ENCODE measurements at places on chromosomes 11 and 22.

- no peak for DNase-seq
Observed at GRCh38 chr11:61685617-61685967, 5.4 kb downstream of the DAGLA start.

DNA sequence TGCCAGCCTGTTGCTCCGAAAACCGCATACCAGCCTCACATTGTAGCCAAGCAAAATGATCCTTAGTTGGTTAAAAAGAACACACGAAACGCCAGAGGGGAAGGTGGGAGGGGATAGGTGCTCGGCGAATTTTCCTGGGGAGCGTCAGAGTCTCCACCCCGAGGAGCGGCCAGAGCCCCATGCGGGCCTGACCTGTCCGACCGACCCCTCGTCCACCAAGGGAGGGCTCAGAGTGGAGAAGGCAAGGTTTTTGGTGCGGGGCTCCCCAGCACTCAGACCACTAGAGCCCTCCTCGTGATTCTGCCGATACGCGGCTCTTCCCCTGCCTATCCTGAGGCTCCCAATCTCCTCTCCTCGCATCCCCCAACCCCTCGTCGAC, 39.6 kb downstream of the DIXDC1 start:
- no peak for DNase-seq

DNA sequence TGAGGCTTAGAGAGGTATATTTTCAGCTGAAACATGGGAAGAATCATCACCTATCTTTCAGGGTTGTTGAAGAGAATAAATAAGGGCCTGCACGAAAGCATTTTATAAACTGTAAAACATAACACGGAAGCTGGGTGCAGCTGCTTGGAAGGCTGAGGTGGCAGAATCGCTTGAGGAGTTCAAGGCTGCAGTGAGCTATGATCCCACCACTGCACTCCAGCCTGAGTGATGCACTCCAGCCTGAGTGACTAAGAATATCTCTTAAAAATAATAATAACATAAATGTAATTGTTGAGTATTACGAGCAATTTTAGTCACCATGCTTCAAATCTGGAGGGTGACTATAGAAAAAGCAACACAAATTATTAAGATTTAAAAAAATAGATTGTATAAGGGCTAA, 16.3 kb downstream of the RBFOX2 start:
- no peak for DNase-seq

DNA sequence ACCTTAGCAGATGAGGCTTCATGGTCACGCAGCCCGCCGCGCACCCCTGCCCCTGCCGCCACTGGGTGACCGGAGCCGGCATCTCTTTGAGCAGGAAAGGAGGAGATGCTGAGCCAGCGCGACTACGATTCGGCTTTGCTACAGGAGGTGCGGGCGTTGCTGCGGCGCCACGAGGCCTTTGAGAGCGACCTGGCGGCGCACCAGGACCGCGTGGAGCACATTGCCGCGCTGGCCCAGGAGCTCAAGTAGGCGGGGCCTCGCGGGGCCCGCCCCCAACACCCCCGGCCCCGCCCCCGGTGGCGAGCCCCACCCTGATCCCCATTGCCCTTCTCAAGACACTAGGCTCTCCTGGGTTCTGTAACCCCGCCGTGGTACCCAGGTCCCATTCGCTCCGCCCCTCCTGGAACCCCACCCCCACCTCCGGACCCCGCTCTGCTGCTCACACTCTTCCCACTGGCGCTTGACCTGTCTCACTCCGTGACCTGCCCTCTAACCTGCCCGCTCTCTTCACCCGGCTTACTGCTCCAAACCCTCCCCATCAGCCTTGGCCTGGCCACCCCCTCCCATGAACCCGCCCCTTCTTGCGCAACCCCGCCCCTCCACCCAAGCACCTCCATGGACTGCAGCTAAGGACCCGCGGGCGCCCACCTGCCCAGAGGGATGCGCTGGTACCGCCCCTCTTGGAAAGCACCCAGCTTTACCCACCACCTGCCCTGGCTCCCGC, 9.1 kb downstream of the CTSF start:
- DNase-seq, result peak; percentile 22

DNA sequence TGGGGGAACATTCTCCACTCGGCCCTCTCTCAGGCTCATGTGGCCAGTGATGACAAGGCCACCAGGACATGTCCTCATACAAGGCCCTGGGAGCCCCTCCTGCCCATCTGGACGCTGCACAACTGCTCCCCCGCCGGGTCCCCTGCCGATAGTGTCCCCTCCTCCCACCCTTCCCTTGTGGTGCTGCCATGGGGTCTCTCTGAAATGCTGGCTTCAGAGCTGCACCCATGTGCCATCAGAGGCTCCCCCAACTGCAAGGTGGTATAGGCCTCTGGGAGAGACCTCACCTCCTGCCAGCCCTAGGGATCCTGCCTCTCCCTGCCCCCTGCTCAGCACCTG, 113.0 kb downstream of the KCNQ1OT1 start:
- DNase-seq, result no peak

- DNase-seq, result no peak
Observed at GRCh38 chr11:99260696-99261095, 239.9 kb downstream of the CNTN5 start.

DNA sequence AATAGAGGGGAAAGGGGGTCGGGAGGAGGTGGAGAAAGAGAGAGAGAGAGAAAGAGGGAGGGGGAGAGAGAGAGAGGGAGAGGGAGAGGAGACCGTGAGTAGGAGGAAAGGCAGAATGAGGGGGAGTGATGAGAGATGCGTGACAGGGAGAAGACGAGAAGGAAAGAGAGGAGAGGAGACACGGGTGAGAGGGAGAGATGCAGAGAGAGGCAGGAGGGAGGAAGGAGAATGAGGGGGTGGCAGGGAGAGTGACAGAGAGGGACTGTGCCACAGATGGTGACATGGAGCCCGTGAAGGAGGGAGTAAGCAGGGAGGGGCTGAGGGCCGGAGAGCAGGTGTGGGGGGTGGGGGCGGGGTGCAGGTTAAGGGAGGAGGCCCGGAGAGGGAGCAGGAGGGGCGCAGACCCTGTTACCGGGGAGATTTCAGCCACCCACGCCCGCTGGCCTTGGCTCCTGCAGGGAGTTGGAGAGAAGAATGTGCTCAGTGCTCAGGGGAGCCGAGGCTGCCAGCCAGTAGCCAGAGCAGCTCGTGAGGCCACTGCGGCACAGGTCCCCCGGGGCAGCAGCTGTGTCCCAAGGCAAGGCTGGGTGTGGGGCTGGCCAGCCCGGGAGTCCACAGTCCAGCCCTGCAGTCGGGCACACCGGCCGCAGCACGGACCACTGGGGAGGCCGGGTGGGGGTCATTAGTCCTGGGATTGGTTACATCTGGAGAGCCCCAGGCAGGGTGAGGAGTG, at the start of gene SSTR3:
Gene SSTR3 (minus strand): TSS at position 304 of the 733 bp plus-strand sequence. CDS start 4,674 bp downstream, outside the sequence.
- DNase-seq, result no peak

DNA sequence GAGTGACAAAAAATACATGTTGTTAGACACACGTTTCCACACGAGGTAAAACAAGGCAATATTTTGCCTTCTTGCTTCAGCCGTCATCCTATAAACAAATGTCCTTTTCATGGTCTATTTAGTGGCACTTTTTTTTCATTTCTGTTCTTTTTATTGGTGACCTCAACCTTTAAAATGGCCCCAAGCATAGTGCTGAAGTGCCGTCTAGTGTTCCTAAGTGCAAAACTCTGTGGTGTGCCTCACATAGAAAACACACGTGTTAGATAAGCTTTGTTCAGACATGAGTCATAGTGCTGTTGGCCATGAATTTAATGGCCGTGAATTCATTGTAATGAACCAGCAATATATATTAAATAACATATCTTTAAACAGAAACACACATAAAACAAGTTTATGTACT, 15.6 kb downstream of the OVCH2 start:
- DNase-seq, result no peak

- DNase-seq, result no peak
Observed at GRCh38 chr22:40469181-40469580, 98.8 kb downstream of the SGSM3 start.

Measured in fibroblast of skin of right biceps (primary cell).